ENCODE measurements at places on chromosomes 3 and 15. TPM values are rescaled to one million over a fixed set of nuclear protein-coding genes. Genes with fewer than 3 reads are reported as not detected.

The TMEM207 gene
- not detected for total RNA-seq

The TM4SF18 gene
- not detected for total RNA-seq

DNA sequence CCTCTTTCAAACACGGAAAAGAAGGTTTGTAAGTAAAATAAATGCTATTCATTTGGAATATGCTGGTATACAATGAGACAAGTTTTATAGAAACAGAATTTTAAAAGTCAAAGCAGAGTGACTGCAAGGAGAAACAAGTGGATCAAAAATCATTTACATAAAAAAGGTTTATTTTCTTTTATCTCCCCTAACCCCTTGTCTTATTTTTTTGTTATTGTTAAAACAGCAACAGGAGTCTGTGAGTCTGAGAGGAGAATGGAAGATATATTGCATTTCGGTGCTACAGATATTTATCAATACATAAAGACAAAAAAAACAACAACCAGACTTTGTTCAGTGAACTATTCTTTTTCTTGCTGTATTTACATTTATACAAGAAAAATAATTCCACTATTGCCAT lies 1116.4 kb downstream of the OTOL1 start:
- no peak overlapping the region for H3K27ac ChIP-seq
- H3K27me3 ChIP-seq: no peaks in the 10 kb centered on the region
- no peak overlapping the region for H3K4me3 ChIP-seq
- H3K4me1 ChIP-seq: no peaks in the 10 kb centered on the region
- no peaks in the 10 kb centered on the region for H3K36me3 ChIP-seq
- DNase-seq: no peak

GRCh38 chr3:9013782-9014563 lies 50.7 kb upstream of the RAD18 start:
- no peaks in the 10 kb centered on the region for H3K36me3 ChIP-seq
- no peak overlapping the region for H3K4me3 ChIP-seq
- no peaks in the 10 kb centered on the region for H3K27me3 ChIP-seq
- H3K4me1 ChIP-seq: peaks cover 1% of the 10 kb centered on the region
- no peak for DNase-seq

- H3K4me3 ChIP-seq: peak overlapping the region; percentile 58
- H3K27ac ChIP-seq: no peak overlapping the region
- no peaks in the 10 kb centered on the region for H3K36me3 ChIP-seq
- no peaks in the 10 kb centered on the region for H3K27me3 ChIP-seq
Observed at GRCh38 chr3:194487289-194488054, 670 bp upstream of the ATP13A3 start.

DNA sequence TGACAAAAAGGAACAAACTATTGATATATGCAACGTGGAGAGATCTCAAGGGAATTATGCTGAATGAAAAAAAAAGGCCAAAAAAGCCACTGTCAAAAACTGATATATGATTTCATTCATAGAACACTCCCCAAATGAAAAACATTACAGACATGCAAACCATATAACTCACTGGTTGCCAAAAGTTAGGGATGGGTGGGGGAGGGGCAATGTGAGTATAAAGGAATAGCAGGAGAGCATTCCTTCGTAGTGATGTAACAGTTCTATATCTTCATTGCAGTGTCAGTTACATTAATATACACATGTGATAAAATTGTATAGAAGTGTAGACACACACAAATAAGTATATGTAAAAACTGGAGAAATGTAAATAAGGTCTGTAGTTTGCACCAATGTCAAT lies 12.2 kb downstream of the GBE1 start:
- no peaks in the 10 kb centered on the region for H3K4me1 ChIP-seq
- H3K27me3 ChIP-seq: no peaks in the 10 kb centered on the region
- H3K36me3 ChIP-seq: no peaks in the 10 kb centered on the region
- H3K4me3 ChIP-seq: no peak overlapping the region
- H3K27ac ChIP-seq: no peak overlapping the region

Data from neural progenitor cell (in vitro differentiated cells).